ENCODE measurements at places on chromosomes 3 and 15. TPM values are rescaled to one million over a fixed set of nuclear protein-coding genes. Genes with fewer than 3 reads are reported as not detected.

DNA sequence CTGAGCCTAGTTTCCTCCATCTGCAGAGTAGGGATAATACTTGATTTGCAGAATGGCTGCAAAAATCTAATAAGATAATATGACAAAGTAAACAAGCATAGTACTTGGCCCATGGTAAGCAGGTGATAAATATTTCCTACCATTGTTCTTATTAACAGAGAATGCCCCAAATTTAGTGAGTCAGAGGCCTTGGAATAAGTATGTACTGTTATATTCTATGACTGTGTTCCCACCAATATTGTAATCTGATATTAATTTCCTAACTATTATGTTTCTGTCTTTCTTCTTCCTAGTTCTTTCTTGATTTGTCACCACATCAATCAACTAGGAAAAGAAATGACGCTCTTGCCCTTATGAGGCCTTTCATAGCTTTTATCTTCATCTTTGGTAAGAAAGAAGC, 178.4 kb upstream of the SLC2A2 start:
- H3K36me3 ChIP-seq: no peaks in the 10 kb centered on the region
- no peak overlapping the region for H3K27ac ChIP-seq
- no peaks in the 10 kb centered on the region for H3K27me3 ChIP-seq
- no peaks in the 10 kb centered on the region for H3K4me1 ChIP-seq
- H3K4me3 ChIP-seq: no peak overlapping the region

Gene REC114
- total RNA-seq: not detected

- no peak overlapping the region for H3K27ac ChIP-seq
- no peaks in the 10 kb centered on the region for H3K36me3 ChIP-seq
- H3K27me3 ChIP-seq: no peaks in the 10 kb centered on the region
- H3K4me1 ChIP-seq: peaks cover 8% of the 10 kb centered on the region
Observed at GRCh38 chr3:177333533-177334520, 136.5 kb upstream of the TBL1XR1 start.

Gene PLS1
- 51.4 TPM for total RNA-seq

GRCh38 chr3:194001728-194002459, 134.1 kb upstream of the HES1 start:
- DNase-seq: no peak
- H3K4me1 ChIP-seq: peaks cover 13% of the 10 kb centered on the region
- H3K27ac ChIP-seq: no peak overlapping the region
- no peaks in the 10 kb centered on the region for H3K36me3 ChIP-seq
- no peaks in the 10 kb centered on the region for H3K27me3 ChIP-seq
- no peak overlapping the region for H3K4me3 ChIP-seq

GRCh38 chr3:184196536-184196935, 10.5 kb downstream of the ABCF3 start:
- no peak overlapping the region for H3K27ac ChIP-seq
- no peaks in the 10 kb centered on the region for H3K4me1 ChIP-seq
- no peaks in the 10 kb centered on the region for H3K27me3 ChIP-seq
- no peak for DNase-seq
- H3K36me3 ChIP-seq: peaks cover 2% of the 10 kb centered on the region
- H3K4me3 ChIP-seq: no peak overlapping the region

DNA sequence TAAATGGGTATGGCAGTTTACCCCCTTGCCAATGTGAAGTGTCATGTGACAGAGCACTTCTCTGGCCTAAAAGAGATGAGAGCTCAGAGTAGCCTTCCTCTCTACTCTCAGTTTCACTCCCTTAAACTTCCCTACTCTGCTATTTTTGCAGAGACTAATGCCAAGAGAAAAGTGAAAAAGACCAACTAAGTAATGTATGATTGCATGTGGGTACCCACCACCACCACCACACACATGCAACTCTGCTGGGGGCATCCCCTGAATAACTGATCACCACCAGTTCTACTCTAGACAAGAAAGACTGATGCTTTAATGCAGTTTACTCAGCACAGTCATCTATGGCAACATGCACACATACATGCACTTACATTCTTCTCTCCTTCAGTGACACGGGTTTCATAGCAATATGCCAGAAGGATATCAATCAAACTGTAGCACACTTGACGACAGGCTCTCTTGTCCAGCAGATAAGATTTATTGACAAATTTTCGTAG, 31.3 kb downstream of the SHQ1 start:
- no peaks in the 10 kb centered on the region for H3K27me3 ChIP-seq
- H3K4me3 ChIP-seq: no peak overlapping the region
- H3K36me3 ChIP-seq: peaks cover 2% of the 10 kb centered on the region
- H3K27ac ChIP-seq: no peak overlapping the region
- H3K4me1 ChIP-seq: peaks cover 13% of the 10 kb centered on the region
- no peak for DNase-seq

DNA sequence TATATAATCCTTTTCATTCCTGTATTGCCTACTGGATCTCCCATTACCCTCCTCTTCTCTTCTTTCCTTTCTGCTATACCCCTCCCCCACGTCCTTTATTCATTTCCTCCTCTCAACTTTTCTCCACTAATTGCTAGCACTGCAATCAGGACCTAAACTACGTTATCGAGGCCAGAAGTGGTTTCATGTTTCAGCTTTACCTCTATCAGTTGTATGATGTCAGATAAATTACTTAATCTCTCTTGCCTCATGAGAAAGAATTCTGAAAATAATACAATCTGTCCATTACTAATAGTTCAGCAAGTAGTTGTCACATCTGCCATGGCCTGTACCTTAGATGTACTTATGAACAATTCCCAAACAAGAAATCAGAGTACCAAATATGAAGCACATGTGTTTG, 10.6 kb downstream of the POPDC2 start:
- no peak overlapping the region for H3K4me3 ChIP-seq
- no peak for DNase-seq
- peaks cover 6% of the 10 kb centered on the region for H3K4me1 ChIP-seq
- H3K27ac ChIP-seq: no peak overlapping the region

Gene SCAMP5
- total RNA-seq: 13.4 TPM

Gene TRIM42
- not detected for total RNA-seq

GRCh38 chr3:87468938-87469337, 192.6 kb upstream of the POU1F1 start:
- H3K4me3 ChIP-seq: no peak overlapping the region

GRCh38 chr15:85501574-85501973, 121.2 kb downstream of the AKAP13 start:
- H3K27me3 ChIP-seq: no peaks in the 10 kb centered on the region
- H3K4me1 ChIP-seq: peaks cover 22% of the 10 kb centered on the region
- DNase-seq: no peak
- no peak overlapping the region for H3K27ac ChIP-seq
- no peaks in the 10 kb centered on the region for H3K36me3 ChIP-seq

Gene EPHA3
- 6.5 TPM for total RNA-seq

Gene FAM43A
- total RNA-seq: 11.4 TPM

DNA sequence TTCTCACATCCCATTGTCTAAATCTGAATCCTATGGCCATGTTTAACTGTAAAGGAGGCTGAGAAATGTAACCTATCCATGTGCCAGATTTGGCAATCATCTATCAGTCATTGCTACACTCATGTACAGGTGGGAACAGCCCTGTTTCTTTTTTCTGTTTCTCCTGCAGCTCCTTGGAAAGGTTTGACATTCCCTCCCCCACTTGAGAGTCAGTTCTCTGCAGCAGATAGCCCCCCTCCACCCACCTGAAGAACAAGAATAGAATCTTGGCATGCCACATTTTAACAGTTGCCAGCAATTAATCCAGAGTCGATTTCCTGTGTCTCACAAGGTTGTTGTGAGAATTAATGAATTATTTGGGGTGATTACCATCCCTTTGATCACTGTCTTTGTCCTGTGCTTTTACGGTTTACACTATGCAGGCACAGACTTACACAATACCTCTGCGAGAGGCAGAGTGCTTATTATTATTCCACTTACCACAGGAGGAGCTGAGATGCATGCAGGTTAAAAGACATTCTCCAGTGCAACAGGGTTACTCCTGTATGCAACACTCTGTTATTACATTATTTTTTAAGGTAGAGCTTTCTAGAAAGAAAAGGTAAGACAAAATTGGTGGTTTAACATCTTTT, 351.0 kb upstream of the THRB start:
- no peak overlapping the region for H3K27ac ChIP-seq
- H3K27me3 ChIP-seq: no peaks in the 10 kb centered on the region
- H3K4me1 ChIP-seq: no peaks in the 10 kb centered on the region
- no peak for DNase-seq
- H3K4me3 ChIP-seq: no peak overlapping the region

Gene WDR93
- 2.5 TPM for total RNA-seq

Gene RBM15B
- total RNA-seq: 28.0 TPM
